ENCODE measurements at places on chromosomes 3 and 15.

DNA sequence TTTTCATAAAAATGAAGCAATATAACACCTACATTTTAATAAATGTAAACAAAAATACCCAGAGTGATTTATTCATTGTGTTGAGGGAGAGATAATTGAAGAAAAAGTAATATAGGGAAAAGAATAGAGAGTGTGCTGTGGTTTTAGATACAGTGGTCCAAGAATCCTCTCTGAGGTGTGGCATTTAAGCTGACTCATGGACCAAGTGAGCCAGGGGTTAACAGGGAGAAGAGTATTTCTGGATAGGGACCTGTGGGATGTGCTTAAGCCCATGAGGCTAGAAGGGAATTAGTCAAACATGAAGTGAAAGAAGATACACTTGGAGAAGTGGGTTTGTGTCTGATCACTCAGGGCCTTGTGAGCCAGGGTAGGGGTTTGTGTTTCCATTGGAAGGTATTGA, 680.7 kb upstream of the GRM7 start:
- no peak for DNase-seq

- no peak for DNase-seq
Observed at GRCh38 chr3:141093397-141093796, 42.2 kb downstream of the SPSB4 start.

DNA sequence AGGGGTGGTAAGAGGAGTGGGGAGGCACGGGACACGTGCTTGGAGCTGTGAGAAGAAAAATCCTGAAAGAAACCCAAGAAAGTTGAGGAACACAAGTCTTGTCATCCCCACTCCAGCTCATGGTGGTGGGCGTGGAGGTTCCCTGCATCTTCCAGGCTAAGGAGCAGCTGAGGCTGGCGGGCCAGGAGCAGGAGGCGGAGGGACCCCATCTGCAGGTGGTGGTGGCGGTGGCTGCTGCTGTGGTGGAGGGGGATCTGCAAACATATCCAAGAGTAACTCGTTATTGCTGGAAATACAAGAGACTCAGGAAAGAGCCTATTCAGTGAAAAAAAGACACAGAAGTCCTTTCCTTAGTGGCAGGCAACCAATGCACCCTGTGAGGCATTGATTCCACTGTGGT, 9.4 kb upstream of the CSPG5 start:
- DNase-seq, result no peak

- DNase-seq, result no peak
Observed at GRCh38 chr3:37999836-38000235, 9.2 kb downstream of the VILL start.

- DNase-seq, result no peak
Observed at GRCh38 chr3:172148241-172148640, 108.9 kb downstream of the FNDC3B start.

DNA sequence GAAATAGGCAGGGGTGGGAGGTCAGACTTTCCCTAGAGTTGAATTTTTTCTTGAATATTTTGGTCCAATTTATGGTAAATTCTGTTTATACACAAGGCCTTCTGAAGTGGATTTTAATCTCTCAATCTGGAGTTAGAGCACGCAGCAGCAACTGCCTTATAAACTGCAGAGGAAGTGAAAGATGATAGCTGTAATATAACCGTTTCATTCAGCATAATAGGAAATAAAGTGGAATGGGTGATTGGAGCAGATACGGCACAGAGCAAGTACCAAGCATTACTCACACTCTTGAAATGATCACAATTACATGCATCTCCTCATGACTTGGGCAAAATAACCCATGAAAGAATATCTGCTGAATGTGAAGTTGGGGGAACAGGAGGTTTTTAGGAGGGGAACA, 106.8 kb downstream of the ARRDC4 start:
- DNase-seq, result no peak
